Left ventricle myocardium inferior (tissue), 1 donor: ENCODE measurements at places on chromosomes 1 and 21. TPM values are rescaled to one million over a fixed set of nuclear protein-coding genes. Genes with fewer than 3 reads are reported as not detected.

DNA sequence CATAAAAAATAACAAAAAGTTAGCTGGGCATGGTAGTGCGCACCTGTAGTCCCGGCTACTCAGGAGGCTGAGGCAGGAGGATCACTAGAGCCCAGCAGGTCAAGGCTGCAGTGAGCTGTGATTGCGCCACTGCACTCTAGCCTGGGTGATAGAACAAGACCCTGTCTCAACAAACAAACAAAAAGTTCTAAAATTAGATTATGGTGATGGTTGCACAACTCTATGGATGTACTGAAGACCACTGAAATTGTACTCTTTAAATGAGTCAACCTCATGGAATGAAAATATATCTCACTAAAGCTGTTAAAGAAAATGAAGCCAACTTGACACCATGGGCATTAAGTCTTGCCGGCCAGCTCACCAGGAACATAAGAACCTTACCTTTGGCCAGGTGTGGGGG is 9.1 kb downstream of the MRAP start:
- no peak overlapping the region for H3K4me3 ChIP-seq
- no peaks in the 10 kb centered on the region for H3K27me3 ChIP-seq
- no peak overlapping the region for H3K27ac ChIP-seq
- peaks cover 16% of the 10 kb centered on the region for H3K36me3 ChIP-seq

GRCh38 chr1:2636733-2637132 is 3.9 kb upstream of the MMEL1 start:
- H3K27ac ChIP-seq: no peak overlapping the region
- H3K36me3 ChIP-seq: no peaks in the 10 kb centered on the region
- H3K4me1 ChIP-seq: peaks cover 5% of the 10 kb centered on the region
- H3K27me3 ChIP-seq: peaks cover 34% of the 10 kb centered on the region

DNA sequence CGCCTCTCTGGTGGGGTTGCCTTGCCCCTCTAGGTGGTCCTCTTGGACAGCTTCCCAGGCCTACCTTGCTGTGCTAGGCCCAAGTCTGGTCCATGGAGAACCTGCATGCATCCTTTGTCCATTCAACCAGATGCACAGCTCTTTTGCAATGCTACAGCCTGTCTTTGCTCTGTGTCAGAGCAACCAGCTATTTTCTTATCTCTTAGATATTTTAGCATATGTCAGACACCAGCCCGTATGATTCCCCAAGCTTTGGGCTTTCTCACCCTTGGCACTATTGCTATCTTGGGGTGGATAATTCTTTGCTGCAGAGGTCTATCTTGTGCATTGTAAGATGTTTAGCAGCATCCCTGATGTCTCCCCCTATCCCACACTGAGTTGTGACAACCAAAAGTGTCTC is 32.3 kb downstream of the TNN start:
- no peak overlapping the region for H3K4me3 ChIP-seq
- H3K36me3 ChIP-seq: no peaks in the 10 kb centered on the region
- DNase-seq: no peak
- H3K27ac ChIP-seq: no peak overlapping the region
- no peaks in the 10 kb centered on the region for H3K4me1 ChIP-seq

MPL gene
- 0.82 TPM for total RNA-seq

PLEKHG5 gene
- 16.2 TPM for total RNA-seq

F3 gene
- 50.8 TPM for total RNA-seq

CFHR3 gene
- total RNA-seq: not detected

SLAMF7 gene
- 0.36 TPM for total RNA-seq

FTCD gene
- 2.2 TPM for total RNA-seq
